ENCODE measurements at places on chromosomes 5 and 9.

DNA sequence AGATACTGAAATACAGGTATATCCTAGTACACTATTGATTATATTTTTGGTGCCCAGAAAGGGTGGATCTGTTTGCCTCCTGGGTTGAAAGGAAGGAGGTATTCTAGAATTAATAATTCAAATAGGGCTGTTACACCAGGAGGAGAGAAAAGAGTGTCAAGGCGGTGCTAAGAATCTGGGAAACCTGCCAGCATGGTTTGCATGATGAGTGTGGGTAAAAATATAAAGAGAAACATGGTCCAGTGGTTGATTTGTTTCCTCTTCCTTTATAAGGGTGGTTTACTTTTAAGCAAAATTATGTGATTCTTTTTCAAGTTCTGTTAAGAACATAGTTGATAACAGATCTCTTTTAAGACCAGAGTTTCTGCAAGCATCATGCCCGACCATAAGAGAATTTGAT is 69.4 kb upstream of the NFIB start:
- peak; percentile 66 for DNase-seq

DNA sequence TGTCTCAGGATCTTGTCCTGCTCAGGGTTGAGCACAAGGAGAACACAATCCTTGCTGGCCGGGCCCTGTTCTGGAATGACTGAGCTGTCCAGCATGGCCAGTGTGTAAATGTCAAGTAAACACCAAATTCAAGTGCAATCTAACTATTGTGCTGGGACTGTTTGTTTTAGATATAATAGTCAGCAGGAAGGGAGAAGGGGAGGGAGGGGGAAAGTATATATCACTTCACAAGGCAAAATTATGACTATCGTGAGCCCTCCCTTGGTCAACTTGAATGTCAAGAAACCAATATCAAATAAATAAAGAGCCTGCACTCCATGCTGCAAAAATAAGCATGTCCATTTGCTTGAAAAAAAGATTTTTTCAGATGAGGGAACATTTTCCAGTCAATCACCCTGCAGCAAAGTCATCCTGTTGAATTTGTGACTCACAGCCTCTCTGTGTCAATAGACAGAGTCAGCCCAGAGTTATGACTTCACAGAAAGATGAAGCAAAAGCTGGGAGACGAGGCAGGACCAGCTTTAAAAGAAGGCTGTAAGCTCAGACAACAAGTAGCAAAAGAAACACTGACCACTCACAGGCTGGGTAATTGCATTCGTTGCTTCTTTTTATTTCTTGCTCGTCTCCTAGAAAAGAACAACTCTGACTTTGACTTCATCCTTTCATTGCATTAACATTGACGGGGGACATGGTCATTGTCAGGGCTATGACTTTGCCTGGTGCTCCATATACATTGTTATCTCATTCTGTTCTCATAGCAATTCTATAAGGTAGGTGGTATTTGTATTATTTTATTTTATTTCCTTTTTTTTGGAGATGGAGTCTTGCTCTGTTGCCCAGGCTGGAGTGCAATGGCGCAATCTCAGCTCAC is 15.3 kb upstream of the KLF4 start:
- peak; percentile 78 for DNase-seq

GRCh38 chr5:5492087-5492933 is 69.8 kb downstream of the ICE1 start:
- peak; percentile 43 for DNase-seq

DNA sequence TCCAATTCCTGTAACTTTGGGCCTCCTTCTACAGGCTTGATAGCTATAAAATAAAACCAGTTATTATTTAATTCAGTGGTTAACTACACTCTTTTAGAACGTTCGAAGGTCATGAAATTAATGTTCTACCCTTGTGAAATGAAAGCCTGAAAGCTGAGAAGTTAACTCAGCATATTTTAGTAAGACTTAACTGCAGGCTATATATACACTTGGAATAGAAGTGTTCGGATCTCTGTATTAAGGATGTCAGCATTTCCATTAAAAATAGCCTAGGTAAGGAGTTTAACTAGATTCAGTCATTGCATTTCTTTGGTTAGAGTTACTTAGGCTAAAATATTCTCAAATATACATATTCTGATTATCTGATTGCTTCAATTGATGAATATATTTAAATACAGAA is 229.2 kb downstream of the MRPS30 start:
- DNase-seq, result no peak

DNA sequence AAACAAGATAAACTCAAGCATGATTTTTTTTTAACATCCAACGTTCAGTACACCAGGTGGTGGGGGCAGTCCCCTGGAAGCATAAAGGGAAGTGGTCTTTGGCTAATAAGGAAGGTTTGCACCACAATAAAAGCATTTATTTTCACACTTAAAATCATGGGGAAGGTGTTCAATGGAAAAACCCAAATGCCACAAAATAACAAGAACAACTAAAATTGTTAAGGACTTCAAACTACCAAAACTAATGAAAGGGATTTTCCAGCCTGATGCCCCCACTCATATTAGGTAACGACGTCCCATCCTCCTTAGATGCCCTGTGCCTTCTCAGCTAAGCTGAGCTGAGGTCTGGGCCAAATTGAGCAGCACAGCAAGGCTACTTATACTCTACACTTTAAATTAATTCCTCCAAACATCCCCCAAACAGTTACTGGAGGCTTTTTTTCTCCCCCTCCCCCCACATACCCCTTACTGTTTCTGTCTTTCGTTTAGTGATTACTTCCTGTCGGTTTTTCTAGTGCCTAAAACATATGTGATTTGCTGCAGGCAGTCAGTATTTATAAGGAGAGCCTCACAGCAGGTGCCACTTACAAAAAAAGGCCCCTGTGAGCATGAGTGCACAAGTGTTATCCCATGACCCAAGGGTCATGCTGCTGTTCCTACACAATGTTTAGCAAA is 259.7 kb upstream of the ZNF608 start:
- DNase-seq, result no peak

DNA sequence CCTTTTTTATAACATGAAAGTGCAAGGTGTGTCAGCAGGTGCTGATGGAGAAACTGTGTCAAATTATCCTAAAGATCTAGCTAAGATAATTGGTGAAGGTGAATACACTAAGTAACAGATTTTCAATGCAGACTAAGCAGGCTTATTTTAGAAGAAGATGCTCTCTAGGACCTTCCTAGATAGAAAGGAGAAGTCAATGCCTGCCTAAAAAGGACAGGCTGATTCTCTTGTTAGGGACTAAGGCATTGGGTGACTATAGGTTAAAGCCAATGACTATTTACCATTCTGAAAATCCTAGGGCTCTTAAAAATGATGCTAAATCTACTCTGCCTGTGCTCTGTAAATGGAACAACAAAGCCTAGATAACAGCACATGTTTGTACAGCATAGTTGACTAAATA is 1682.4 kb downstream of the MAT2B start:
- no peak for DNase-seq

DNA sequence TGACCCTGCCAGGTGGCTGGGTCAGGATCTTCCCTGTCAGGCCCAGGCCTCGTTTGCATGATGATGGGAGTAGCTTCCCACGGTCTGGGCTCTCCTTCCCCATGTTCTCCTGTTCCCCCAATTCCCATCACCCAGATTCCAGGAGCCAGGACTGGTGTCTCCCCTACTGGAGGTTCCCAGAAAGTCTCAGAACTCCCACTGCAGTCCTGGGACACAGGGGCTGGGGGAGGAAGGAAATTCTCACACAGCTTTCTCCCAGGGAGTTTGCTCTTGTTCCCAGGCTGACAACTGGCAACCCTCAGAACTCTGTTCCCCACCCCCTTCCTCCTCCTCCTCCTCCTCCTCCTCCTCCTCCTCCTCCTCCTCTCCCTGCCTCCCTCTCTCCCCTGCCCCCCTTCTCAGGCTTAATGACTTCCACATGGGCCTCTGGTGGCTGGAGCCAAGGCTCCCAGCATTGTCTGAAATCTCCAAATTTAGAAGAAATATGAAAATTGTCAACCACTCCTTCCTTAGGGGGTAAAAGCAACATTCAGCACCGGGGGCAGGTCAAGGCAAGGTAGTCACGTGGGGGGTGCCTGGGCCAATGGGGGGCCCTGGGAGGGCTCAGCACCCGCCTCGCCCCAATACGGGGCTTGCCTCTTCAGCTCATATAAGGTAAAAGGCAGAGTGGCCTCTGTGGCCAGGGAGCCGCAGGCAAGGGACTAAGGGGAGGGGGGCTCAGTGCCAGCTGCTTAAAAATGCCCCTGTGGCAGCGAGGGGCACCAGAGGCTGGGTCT is 27.3 kb upstream of the IL17B start:
- DNase-seq, result peak; percentile 100

GRCh38 chr5:173972925-173973615 is 15.9 kb upstream of the C5orf47 start:
- peak; percentile 75 for DNase-seq

DNA sequence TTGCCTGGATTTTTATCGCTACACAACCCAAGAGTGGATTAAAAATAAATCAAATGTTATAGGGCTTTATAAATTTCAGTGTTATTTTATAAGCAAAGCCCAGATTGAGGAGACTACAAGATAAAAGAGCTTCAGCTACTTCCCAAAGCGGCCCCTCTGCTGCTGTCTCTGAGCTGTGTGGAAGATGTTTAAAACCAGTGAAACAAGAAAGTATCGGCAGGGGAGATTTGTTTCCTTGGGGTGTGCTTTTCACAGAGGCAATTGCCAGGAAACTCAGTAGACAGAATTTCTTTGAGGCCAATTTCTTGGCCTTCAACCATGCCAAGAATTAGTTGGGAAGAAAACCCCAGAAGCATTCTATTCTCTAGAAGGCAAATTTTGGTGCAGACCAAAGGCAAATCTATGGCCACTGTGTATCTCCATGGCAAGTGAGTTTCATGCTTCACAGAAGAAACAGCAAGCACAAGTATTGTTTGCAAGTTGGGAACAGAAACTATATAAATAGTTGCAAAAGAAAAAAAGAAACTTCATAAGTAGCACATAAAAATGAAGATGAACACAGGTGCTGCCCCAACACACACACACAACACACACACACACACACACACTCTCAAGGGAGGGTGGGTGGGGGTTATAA is 197.2 kb downstream of the PARP8 start:
- DNase-seq, result no peak

GRCh38 chr9:118595719-118596305 is 773.4 kb downstream of the BRINP1 start:
- peak; percentile 8 for DNase-seq

DNA sequence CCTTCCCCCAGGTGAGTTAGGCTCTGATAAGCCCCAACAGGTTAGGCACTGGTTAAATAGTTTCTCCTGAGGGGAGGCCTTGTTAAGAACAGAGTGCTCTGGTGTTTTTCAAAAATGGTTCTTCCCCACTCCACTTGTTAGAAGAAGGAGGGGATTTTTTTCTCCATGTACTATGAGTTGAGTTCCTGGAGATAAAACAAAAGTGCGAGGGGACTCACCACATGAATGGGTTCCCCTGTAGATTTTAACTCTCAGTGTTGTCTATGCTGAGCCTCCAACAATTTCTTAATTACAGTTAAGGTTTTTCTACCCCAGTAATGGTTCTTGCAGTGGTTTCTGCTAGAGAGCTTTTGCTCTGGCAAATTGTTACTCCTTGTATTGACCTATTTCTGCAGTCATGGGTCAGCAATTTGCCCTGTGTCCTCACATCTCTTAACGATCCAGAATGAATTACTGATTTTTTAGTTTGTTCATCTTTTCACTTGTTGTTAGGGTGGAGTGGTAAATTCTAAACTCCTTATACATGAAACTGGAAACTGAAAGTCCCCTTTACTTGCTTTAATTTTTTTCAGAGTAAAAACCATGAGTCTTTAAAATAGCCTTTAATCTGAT is 44.4 kb downstream of the SCAMP1 start:
- no peak for DNase-seq

DNA sequence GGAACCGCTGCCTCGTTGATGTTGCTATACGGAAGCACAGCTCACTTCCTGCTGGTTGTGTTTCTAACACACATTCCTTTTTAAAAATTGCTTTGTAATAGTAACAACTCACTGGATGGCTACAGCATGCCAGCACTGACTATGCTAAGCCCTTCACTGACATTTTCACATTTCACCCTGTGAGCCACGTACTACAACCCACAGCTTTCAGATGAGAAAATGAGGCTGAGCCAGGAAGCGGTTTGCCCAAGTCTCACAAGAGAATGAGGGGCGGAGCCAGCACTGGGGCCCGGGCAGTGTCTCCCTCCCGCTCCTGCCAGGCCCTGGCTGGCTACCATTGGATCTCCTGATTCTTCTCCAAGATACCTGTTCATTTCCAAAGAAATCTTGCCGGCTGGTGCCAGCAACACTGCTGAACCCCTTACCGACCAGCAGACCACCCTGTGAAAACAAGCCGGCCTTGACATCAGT is 38.3 kb downstream of the FAM78A start:
- DNase-seq, result peak; percentile 79

GRCh38 chr5:124283031-124283430 is 463.4 kb downstream of the ZNF608 start:
- DNase-seq, result no peak

DNA sequence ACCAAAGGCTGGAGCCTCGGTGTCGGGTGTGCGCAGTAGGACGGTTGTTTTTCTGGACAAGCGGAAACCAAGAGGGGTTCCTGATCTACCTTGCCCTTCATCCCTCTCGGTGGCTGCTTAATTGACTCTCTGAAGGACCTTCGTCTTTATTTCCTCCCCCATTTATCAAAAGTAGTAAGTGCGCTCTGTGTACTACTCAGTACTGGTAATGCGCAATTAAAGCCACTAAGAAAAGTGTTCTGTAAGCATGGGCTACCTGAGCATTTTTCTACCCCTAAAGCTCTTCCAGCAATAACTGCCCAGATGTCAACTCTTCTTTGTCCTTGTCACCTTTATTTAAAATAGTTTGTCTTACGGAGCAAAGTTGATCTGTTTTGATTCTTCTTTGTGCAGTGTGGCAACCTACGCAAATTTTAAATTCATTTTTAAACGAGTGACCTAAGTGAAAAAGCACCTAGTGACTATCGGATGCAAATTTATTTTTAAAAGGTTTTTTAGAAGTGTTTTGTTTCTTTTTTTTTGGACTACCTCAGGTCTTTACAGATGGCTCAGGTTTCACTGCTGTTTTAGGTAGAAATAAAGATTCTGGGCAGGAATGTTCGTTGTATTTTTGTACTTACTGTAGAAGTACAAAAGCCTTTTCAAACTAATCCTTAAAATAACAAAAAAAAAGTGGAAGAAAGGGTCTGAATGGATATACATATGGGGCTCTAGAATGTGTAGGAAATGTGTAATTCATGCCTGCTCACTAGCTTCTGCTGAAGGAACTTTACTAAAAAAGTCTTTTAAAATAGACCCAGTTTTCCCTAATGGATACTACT is 2.0 kb downstream of the JMY start:
- no peak for DNase-seq

- no peak for DNase-seq
Measured at GRCh38 chr5:102090770-102091169, 205.3 kb downstream of the SLCO4C1 start.

DNA sequence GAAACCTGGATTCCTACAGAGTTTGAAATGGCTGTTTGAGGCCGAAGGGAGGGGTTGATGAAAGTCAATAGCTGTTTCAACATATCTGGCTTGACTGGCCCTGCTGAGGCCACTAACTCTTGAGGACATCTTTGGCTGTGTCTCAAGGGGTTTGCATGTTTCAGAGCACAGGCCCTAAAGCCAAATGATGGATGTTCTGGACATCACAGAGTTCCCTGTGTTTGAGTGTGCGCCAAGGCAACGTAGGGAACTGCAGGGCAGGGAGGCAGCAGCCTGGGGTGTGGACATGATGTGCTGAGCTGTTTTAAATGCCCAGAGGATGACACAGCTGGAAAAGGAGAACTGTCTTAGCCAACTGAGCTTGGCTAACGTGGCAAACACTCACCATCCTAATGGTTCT is 89.6 kb downstream of the RAPGEF1 start:
- DNase-seq, result no peak

GRCh38 chr9:123438321-123438720 is 82.3 kb downstream of the CRB2 start:
- peak; percentile 39 for DNase-seq

GRCh38 chr9:128841694-128842492 is 12.3 kb upstream of the SPOUT1 start:
- no peak for DNase-seq
